ENCODE measurements at places on chromosomes 5 and 9.

DNA sequence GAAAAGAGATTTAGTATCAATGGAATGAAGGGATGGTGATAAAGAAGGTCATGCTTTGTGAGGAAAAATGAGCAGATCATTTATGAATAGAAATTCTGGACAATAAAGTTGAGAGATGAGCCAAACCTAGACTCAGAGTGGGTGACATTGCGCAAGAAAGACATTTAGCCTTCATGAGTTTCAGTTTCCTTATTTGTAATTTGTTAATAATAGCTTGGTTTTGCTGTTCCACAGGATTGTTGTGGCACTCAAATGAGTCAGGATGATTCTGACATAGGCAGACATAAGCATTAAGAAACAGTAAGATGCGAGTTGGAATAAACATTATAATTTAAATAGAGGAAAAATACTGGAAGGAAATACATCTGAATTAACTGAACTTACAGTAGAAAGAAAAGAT, 34.8 kb downstream of the ITGA2 start:
- DNase-seq: no peak

GRCh38 chr9:99712214-99712613, 109.5 kb upstream of the NR4A3 start:
- no peak for DNase-seq

GRCh38 chr9:121367306-121368137, 2.5 kb downstream of the STOM start:
- no peak for DNase-seq

DNA sequence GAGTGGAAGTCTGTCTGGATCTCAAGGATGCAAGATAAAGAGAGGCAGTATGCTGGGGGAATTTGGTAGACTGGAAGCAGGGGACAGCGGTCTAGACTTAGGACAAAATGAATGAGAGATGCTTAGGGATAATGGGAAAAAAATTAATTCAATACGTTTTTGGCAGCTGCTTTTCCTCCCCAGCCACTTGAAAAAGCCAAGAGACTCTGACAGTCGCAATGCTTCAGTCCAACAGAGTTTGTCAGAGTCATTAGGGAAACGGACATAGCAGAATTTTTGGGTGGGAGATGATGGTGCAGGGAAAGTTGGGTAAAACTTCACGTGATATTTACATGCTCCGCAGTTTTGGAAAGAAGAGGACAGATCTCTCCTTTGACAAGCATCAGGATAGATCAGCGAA, 129.7 kb downstream of the GOLPH3 start:
- DNase-seq: no peak

GRCh38 chr9:128920381-128921058, at the start of gene PHYHD1:
Gene PHYHD1, plus strand, starts transcription at chr9:128920982. Its CDS starts 1,342 bp downstream, at chr9:128922324.
- no peak for DNase-seq

GRCh38 chr9:124248066-124248465, 9.7 kb upstream of the NEK6 start:
- DNase-seq: no peak

GRCh38 chr5:150645070-150645700, 4.7 kb downstream of the SYNPO start:
- no peak for DNase-seq

DNA sequence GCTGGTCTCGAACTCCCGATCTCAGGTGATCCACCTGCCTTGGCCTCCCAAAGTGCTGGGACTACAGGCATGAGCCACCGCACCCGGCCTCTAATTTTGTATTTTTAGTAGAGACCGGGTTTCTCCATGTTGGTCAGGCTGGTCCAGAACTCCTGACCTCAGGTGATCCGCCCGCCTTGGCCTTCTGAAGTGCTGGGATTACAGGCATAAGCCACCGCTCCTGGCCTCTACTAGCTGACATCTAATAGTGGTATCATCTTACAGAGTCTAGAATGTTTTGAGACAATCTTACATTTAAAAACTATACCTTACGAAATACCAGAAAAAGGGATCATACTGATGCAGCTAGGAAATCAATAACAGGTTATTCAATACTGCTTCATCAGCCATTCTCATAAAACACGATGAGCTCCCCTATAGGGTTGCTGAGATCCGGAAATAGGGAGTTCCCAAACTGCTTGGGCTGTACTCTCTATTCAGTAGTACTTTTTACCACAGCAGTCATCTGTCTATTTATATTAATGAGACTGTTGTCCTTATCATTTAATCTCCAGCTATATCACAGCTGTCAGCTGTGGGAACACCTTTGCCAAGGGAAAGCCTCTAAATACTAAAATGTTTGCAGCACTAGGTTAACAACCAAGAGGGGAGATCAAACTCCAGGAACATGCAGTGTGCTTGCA, 8.1 kb upstream of the UBE2D2 start:
- DNase-seq: no peak

- no peak for DNase-seq
Measured at GRCh38 chr9:16514131-16514530, 356.3 kb downstream of the BNC2 start.

DNA sequence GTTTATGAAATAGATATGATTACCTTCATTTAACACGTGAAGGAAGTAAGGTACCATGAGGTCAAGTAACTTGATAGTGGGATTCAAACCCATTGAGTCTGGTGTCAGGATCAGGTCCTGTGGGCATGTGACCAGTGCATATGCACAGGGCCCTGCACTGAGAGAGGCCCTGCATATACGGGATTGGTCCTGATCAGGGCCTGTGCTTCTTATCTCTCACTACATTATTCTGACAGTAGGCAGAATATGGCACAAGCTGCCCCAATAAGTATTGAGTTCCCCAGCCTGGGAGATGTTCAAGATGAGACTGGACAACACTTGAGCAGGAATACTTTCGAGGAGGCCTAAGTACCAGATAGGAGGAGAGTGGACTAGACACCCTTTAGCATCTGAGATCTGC, 44.0 kb downstream of the GALNT10 start:
- DNase-seq: no peak

- no peak for DNase-seq
Measured at GRCh38 chr9:129823542-129823934, 398 bp downstream of the TOR1A start.

GRCh38 chr5:108753877-108754276, 6.2 kb downstream of the FER start:
- no peak for DNase-seq

DNA sequence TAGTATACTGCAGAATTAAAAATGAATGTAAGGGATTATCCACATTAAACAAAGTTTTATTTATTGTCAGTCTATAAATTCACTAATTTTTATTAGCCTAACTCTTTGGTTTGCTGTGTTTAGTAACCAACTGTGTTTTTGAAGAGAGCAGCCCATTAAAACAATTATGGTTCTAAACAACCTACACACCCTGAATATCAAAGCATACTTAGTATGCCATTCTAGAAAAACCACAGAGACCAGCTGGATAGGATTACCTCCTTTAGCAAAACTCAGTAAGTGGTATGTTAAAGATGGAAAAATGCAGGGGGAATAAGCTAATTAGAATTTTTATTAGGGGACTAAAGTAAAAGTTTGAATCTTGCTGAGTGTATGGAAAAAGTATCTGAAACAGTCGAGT, 1981.7 kb upstream of the NUDT12 start:
- DNase-seq: no peak

DNA sequence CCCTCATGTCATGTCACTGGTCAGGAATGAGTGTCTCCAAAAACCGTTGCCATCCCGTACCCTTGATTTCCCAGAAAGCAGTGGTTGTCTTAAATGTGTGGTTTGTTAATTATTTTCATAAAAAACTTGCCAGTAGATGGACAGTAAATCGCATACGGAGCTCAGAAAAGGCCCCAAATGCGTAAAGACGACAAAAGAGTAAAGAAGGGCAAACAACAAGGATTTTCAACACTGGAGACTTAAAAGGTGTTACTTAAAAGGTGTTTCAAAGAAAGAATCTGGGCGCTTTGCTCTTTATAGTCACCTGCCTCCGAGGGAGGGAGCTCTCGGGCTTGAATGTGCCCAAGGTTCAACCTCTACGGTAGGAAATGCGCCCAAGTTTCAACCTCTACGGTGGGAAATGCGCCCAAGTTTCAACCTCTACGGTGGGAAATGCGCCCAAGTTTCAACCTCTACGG, 734 bp downstream of the KIF27 start:
- peak; percentile 69 for DNase-seq

GRCh38 chr5:124001036-124001615, 489.1 kb downstream of the CSNK1G3 start:
- no peak for DNase-seq

- no peak for DNase-seq
Measured at GRCh38 chr5:123448743-123449142, 25.5 kb upstream of the CEP120 start.

- no peak for DNase-seq
Measured at GRCh38 chr9:14312719-14313377, 1.1 kb downstream of the NFIB start.

GRCh38 chr5:149603920-149604319, 22.6 kb downstream of the ARHGEF37 start:
- no peak for DNase-seq

- DNase-seq: no peak
Measured at GRCh38 chr5:61332851-61333320, 828 bp downstream of the ZSWIM6 start.

GRCh38 chr9:85741095-85741874, 469 bp downstream of the AGTPBP1 start:
- peak; percentile 75 for DNase-seq

GRCh38 chr5:159199225-159199624, 10.1 kb downstream of the RNF145 start:
- DNase-seq: no peak

DNA sequence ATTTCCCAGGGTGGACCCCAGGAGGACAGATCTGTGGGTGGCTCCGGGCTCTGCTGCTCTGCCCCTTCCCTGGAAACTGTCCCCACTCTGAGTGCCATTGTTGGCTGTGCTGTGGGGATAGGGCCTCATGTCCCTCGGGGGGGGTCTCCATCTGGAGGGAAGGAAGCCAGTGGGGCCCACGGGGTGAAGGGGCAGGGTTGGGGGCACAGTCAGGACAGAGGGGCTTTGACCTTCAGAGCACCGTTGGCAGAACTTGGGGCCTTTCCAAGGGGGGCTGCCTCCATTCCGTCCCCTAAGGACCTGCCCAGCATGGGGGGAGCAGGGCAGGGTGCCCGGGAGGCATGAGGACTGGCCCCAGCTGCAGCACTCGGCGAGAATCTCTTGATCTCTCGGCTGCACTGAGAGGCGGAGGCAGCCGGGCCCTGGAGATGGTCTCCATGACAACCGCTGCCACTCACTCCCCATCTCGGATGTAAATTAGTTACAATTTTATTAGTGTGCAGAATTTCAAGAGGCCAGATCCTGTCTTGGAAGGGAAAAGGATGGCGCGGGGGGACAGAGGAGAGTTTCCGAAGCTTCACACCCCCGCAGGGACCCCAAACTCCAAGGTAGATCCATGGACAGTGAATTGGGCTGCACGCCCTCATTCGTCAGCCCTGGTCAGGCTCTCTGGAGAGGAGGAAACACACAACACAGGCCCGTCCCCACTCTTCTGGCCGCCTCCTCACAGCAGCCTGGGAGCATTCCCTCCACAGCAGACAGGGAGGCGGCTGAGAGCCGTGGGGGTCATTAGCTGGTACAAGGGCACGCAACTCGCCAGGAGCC, 216.2 kb upstream of the IER5L start:
- no peak for DNase-seq
